ENCODE measurements at places on chromosomes 3 and 15. TPM values are rescaled to one million over a fixed set of nuclear protein-coding genes. Genes with fewer than 3 reads are reported as not detected.

- H3K36me3 ChIP-seq = peaks cover 16% of the 10 kb centered on the region
- no peak overlapping the region for H3K4me3 ChIP-seq
- H3K27ac ChIP-seq = peak overlapping the region; percentile 60
These were observed 114.0 kb downstream of the RFTN1 start for GRCh38 chr3:16399473-16399872.

GRCh38 chr3:71101014-71101413 is 482.5 kb downstream of the FOXP1 start:
- H3K27me3 ChIP-seq = no peaks in the 10 kb centered on the region
- no peak overlapping the region for H3K27ac ChIP-seq
- H3K4me1 ChIP-seq = no peaks in the 10 kb centered on the region
- no peaks in the 10 kb centered on the region for H3K36me3 ChIP-seq

- DNase-seq = no peak
- no peaks in the 10 kb centered on the region for H3K27me3 ChIP-seq
These were observed 89.1 kb downstream of the TPRG1 start for GRCh38 chr3:189260556-189261493.

DNA sequence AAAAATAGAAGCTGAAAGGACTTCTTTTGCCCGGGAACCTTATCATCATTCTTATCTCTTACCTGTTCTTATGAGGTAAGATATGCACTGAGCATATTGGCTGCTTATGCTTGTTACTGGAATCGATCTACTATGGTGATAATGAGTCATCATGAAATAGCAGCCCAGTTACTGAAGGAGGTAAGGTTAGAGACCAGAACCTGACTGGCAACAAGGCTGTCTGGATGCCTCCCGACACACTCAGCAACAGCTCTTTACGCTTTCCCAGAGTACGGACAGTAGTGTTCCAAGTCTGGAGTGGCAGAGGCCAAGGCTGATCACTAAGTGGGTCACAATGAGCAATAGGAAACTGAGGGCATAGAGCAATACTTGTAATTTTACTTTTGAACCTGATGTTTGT is 314.1 kb downstream of the NLGN1 start:
- no peaks in the 10 kb centered on the region for H3K36me3 ChIP-seq
- no peak for DNase-seq
- H3K27ac ChIP-seq = no peak overlapping the region
- H3K4me3 ChIP-seq = no peak overlapping the region
- H3K27me3 ChIP-seq = no peaks in the 10 kb centered on the region
- no peaks in the 10 kb centered on the region for H3K4me1 ChIP-seq

GRCh38 chr3:186540221-186540834 is 3.9 kb downstream of the CRYGS start:
- H3K27me3 ChIP-seq = no peaks in the 10 kb centered on the region
- H3K4me3 ChIP-seq = no peak overlapping the region
- H3K27ac ChIP-seq = peak overlapping the region; percentile 30
- no peaks in the 10 kb centered on the region for H3K36me3 ChIP-seq
- DNase-seq = peak; percentile 76

- H3K27me3 ChIP-seq = no peaks in the 10 kb centered on the region
- H3K4me1 ChIP-seq = 0 out of 2 replicates have a peak, but pooled peaks cover 4% of the 10 kb centered on the region
- peaks cover 22% of the 10 kb centered on the region for H3K36me3 ChIP-seq
- H3K27ac ChIP-seq = peak overlapping the region; percentile 41
- DNase-seq = no peak
These were observed 1.3 kb upstream of the ABCF3 start for GRCh38 chr3:184184546-184185230.

GRCh38 chr15:60476713-60477112 is 2.2 kb downstream of the ICE2 start:
- H3K4me3 ChIP-seq = peak overlapping the region; percentile 88
- no peaks in the 10 kb centered on the region for H3K27me3 ChIP-seq
- no peak overlapping the region for H3K27ac ChIP-seq
- H3K4me1 ChIP-seq = peaks cover 13% of the 10 kb centered on the region
- H3K36me3 ChIP-seq = no peaks in the 10 kb centered on the region

- H3K27ac ChIP-seq = no peak overlapping the region
- H3K27me3 ChIP-seq = no peaks in the 10 kb centered on the region
- H3K4me3 ChIP-seq = no peak overlapping the region
These were observed 119.4 kb downstream of the GADL1 start for GRCh38 chr3:30775040-30775439.

DNA sequence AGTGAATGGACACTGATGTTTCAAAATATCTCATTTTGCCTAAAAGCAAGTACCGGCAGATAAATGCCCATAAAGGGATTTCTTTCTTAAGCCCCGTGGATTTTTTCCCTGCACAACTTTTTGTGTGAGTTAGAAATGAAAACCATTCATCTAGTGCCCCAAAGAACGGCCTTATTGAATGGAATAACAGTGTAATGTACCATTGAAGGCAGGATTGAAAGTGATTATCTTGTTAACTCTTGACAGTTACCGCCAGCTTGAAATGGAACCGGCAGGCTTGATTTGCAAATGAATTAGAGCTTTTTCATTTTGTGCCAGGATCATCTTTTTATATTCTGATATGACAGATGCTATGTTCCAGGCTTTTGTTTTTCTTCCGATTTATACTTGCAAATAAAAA is 162.2 kb downstream of the RSRC1 start:
- H3K4me1 ChIP-seq = no peaks in the 10 kb centered on the region
- no peak for DNase-seq

GRCh38 chr3:29451920-29452319 is 171.0 kb downstream of the RBMS3 start:
- H3K27me3 ChIP-seq = no peaks in the 10 kb centered on the region
- no peak overlapping the region for H3K27ac ChIP-seq

GRCh38 chr15:82572986-82573385 is 32.7 kb upstream of the RPS17 start:
- DNase-seq = no peak
- no peaks in the 10 kb centered on the region for H3K36me3 ChIP-seq
- no peak overlapping the region for H3K4me3 ChIP-seq
- no peak overlapping the region for H3K27ac ChIP-seq

DNA sequence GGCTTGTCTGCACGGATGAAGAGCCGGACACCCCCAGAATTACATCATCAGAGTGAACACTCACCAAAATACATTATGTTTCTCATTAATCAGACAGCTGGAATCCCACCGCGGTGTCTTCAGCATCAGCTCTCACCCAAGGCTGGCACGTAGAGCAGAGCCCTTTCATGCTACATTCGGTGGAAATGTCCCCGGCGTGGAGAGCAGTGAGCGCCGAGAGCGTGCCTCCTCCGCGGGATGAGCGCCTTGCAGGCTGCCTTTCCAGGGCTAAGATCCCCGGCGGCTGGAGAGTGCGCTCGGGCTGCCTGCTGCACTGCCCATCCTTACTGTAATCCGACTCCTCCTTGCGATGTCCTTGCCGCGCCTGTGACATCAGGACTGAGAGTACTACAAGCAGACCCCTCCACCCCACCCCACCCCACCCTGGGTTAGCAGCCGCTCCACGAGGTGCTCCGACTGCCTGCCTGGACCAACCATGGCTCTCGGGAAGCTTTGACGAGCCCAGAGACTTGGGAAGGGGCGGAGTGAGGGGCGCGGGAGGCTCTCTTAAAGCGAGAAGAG is at the start of gene ZNF385D:
Gene ZNF385D, minus strand, starts transcription at position 380 of the 561 bp plus-strand sequence. Its CDS starts 294 bp downstream, at position 86.
- H3K4me1 ChIP-seq = no peaks in the 10 kb centered on the region
- H3K27me3 ChIP-seq = no peaks in the 10 kb centered on the region
- no peak within 1 kb of the TSS for H3K27ac ChIP-seq
- H3K4me3 ChIP-seq = no peak within 1 kb of the TSS

GRCh38 chr3:172275586-172275985 is 172.7 kb downstream of the GHSR start:
- peaks cover 14% of the 10 kb centered on the region for H3K4me1 ChIP-seq
- no peaks in the 10 kb centered on the region for H3K27me3 ChIP-seq
- DNase-seq = no peak
- no peaks in the 10 kb centered on the region for H3K36me3 ChIP-seq
- no peak overlapping the region for H3K4me3 ChIP-seq

DNA sequence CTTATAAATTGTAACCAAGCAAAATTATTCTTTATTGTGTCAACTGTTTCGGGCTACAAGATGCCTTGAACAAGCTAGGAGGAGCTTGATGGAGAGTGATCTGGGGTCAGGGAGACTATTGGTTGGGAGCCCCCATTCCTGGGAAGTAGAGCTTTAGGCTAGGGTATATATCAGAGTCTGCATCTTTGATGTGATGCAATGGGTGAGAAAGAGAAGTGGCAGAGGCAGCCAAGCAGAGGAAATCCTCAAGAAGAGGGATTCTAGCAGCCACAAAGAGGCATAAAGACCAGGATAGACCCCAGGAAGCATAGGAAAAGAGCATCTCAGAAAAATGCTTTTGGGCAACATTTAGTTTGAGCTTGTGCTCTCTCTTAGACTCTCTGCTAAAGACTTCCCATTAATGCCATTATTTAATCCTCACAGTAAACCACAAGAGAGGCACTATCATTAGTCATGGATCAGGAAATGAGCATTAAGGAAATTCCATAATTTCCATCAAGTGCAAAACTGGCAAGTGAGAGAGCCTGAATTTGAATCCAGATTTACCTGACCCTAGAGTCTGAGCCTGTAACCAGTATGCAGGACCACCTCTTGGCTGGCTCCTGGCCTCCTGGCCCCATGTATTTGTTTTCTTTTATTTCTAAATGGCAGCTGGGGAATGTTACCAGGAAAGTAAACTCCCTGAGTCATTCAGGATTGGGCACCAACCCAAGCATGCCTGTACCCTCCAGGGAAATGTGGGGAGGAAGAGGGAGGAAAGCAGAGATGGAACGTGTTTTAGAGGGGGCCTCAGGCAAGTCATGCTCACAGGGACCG is 118.7 kb downstream of the RPL22L1 start:
- no peaks in the 10 kb centered on the region for H3K36me3 ChIP-seq

DNA sequence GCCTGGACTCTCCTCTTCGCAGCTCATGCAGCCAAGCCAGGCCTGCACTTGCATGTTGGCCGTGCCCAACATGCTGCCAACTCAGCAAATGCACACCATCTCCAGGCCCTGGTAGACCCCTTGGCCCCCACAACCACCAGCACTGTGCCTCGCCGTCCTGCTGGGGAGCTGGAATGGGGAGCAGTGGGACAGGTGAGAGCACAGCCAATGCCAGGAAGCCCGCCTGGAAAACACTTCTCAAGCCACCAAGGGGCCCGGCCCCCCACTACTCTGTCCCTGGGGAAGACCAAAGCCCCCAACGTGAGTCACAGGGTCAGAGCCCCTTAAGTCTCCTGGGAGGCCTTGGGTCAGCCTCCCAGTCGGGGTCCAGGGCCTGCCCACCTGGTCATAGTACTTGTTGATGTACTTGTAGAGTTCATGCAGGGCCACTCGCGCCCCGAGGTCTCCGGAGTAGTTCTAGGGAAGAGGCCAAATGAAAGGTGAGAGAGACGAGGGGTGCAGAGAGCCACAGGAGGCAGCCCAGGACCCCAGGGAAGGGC is 24.5 kb downstream of the PLXNB1 start:
- H3K27me3 ChIP-seq = no peaks in the 10 kb centered on the region
- H3K36me3 ChIP-seq = no peaks in the 10 kb centered on the region
- no peaks in the 10 kb centered on the region for H3K4me1 ChIP-seq
- no peak overlapping the region for H3K4me3 ChIP-seq

- H3K27me3 ChIP-seq = no peaks in the 10 kb centered on the region
- DNase-seq = peak; percentile 35
- no peaks in the 10 kb centered on the region for H3K36me3 ChIP-seq
- no peak overlapping the region for H3K4me3 ChIP-seq
- peaks cover 12% of the 10 kb centered on the region for H3K4me1 ChIP-seq
These were observed 3.6 kb downstream of the HGD start for GRCh38 chr3:120678331-120678947.

DNA sequence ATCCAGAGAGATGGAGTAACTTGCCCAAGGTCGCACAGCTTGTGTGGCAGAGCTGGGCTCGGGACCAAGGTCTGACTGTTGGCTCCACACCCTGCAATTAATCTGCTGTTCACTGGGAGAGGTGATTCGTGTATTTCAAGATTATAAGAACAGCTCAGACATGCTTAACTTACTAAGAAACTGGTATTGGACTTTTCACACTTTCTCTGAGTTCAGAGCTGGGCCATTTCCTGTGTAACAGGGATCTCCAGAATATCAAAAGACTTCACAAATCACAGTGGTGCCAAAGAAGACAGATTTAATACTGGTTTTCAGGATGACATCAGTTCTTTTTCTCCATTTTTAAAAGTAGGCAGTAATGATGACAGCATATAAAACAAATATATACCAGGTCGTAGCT is 156.8 kb upstream of the UBE2E1 start:
- H3K4me1 ChIP-seq = peaks cover 29% of the 10 kb centered on the region
- no peaks in the 10 kb centered on the region for H3K36me3 ChIP-seq
- H3K27ac ChIP-seq = no peak overlapping the region
- H3K4me3 ChIP-seq = no peak overlapping the region
- H3K27me3 ChIP-seq = no peaks in the 10 kb centered on the region
- no peak for DNase-seq

DNA sequence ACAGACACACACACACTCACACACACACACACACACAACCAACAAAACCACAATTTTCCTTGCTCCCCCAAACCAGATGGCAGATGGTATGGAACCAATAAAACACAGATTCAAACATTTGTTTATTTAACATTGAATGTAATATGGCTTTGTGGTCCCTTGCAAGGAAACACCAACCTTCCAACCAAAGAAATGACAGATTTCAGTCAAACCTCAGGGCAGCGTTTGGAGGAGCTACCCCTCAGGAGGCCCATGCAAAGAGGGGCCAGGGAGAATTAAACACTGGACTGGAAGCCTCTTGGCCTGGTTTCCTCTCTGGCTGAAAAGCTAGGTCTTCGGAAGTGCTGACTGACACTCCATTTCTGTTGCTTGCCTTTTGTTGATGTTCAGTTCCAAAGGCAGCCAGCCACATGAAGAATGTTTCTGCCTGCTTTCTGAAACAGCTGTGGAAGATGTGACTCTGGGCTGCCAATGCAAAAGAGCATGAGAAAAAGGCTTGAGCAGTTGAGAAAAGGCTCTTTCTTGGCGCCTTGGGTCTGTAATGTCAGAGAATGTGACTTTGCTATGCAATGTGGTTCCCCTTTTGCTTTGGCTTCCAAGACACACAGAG is 296.1 kb downstream of the RPLP1 start:
- no peak overlapping the region for H3K27ac ChIP-seq
- no peak for DNase-seq
- peaks cover 2% of the 10 kb centered on the region for H3K27me3 ChIP-seq
- H3K4me3 ChIP-seq = no peak overlapping the region

DNA sequence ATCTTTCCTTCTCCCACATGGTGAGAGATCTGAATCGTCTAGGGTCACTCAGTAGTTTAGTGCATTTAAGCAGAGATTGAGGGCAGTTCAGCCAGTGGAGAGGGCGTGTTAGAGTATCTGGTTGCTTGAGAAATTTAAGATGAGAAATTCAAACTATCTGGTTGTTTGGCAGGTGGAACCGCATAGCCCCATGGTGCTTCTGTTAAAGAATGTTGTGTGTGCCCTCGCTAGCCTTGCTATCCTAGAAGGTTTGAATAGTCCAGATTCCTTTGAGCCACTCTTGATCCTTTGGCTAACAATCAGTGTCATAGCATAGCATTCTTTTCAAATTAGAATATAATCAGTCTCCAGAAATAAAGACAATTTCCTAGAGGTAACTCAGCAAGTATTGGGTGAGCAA is 32.1 kb downstream of the ABHD17C start:
- DNase-seq = no peak
- H3K4me3 ChIP-seq = no peak overlapping the region
- no peaks in the 10 kb centered on the region for H3K27me3 ChIP-seq
- H3K27ac ChIP-seq = no peak overlapping the region
- H3K4me1 ChIP-seq = no peaks in the 10 kb centered on the region

Gene ECE2
- polyA plus RNA-seq = not detected

Gene CCR1
- polyA plus RNA-seq = 3.2 TPM

Gene ADGRG7
- polyA plus RNA-seq = not detected

Gene SLC51B
- not detected for polyA plus RNA-seq

Gene MEIS2
- polyA plus RNA-seq = 18.4 TPM

Gene DISP2
- polyA plus RNA-seq = not detected

Gene DET1
- polyA plus RNA-seq = 1.3 TPM

Gene NEK11
- 0.36 TPM for polyA plus RNA-seq

Gene RYR3
- polyA plus RNA-seq = not detected

Gene NR2E3
- not detected for polyA plus RNA-seq
